ENCODE measurements at places on chromosomes 4 and X. TPM values are rescaled to one million over a fixed set of nuclear protein-coding genes. Genes with fewer than 3 reads are reported as not detected.

DNA sequence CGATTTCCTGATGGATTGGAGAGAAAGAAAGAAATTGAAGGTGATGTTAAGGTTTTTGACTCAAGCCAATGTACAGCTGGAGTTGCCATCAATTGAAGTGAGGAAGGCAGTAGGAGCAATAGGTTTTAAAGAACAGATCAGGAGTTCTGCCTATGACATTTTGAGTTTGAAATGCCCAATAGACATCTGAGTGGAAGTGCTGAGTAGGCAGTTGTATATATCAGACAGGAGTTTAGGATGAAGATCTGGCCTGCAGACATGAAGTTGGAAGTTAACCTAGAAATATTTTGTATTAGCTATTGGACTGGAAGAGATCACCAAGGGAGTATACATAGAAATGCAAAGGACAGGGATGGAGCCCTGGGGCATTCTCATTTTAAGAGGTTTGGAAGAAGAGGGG lies 12.9 kb upstream of the TMSB15B start:
- DNase-seq = no peak
- H3K36me3 ChIP-seq = no peaks in the 10 kb centered on the region
- no peaks in the 10 kb centered on the region for H3K27me3 ChIP-seq
- H3K4me3 ChIP-seq = no peak overlapping the region

- no peak overlapping the region for H3K27ac ChIP-seq
- H3K27me3 ChIP-seq = no peaks in the 10 kb centered on the region
- no peak overlapping the region for H3K4me3 ChIP-seq
- no peak for DNase-seq
- no peaks in the 10 kb centered on the region for H3K36me3 ChIP-seq
- H3K4me1 ChIP-seq = peaks cover 6% of the 10 kb centered on the region
Observed at GRCh38 chr4:53713767-53714166, 122.5 kb upstream of the LNX1 start.

DNA sequence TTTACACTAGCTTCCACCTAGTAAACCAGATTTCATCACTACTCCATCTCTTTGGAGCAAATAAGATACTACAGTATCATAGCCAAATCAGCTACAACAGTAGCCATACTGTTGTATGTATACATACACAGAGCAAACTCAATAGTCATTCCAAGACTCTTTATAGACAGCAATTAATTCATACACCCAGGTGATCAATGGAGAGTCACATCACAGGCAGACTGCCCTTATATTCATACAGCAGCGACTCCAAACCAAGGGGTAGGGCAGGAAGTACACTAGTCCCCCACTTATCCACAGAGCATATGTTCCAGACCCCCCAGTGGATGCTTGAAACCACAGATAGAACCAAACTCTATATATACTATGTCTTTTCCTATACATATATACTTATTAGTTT lies 76.6 kb downstream of the FBXW7 start:
- no peaks in the 10 kb centered on the region for H3K36me3 ChIP-seq
- H3K27me3 ChIP-seq = no peaks in the 10 kb centered on the region
- H3K4me1 ChIP-seq = peaks cover 31% of the 10 kb centered on the region
- no peak overlapping the region for H3K4me3 ChIP-seq

Gene ZFP92
- total RNA-seq = 4.5 TPM

Gene MAGEC2
- total RNA-seq = not detected

All from lower lobe of right lung (tissue), 2 donors.